Ovary (tissue), 10 donors: ENCODE measurements at places on chromosomes 11 and 22. TPM values are rescaled to one million over a fixed set of nuclear protein-coding genes. Genes with fewer than 3 reads are reported as not detected.

The A4GALT gene
- total RNA-seq, result 3.3 TPM

DNA sequence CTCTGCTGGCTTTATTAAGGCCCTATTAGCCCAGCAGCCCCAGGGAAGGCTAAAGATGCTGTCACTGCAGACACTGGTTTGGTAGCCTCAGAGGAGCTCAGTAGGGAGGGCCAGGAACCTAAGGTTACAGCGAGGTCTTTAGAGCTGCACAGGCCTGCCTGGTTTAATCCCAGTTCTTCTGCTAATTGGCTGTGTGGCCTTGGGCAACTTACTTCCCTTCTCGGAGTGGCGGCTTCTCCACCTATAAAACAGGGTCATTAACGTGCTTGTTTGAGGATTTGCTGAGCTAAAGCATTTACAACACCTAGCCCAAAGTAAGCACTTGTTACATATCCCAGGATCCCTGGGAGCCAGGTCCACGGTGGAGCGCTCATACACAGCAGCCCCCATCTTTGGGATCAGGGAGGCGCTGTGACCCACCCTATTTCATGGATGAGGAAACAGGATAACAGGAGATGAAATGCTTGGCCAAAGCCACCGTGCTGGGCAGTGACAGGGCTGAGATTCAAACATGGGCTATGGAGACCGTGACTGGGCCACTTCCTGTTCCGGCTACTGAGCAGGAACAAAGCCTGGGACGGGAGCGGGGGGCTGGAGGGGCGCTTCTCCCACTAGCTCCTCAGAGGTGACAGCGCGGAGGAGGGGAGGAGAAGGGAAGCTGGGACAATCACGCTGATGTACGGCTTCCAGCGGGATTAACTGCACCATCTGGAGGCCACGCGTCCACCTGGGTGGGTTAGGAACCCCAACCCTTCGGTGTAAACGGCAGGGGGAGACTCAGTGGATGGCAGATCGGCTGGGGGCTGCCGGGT, 61.5 kb downstream of the IGLL1 start:
- no peak for DNase-seq
- no peak overlapping the region for H3K27ac ChIP-seq
- no peak overlapping the region for H3K4me3 ChIP-seq
- no peaks in the 10 kb centered on the region for H3K27me3 ChIP-seq

The XPNPEP3 gene
- 12.4 TPM for total RNA-seq

GRCh38 chr11:40921246-40921645, 538.2 kb downstream of the LRRC4C start:
- no peak for DNase-seq
- H3K27me3 ChIP-seq, result no peaks in the 10 kb centered on the region
- no peak overlapping the region for H3K27ac ChIP-seq

The OR4D11 gene
- not detected for total RNA-seq

- no peaks in the 10 kb centered on the region for H3K36me3 ChIP-seq
- no peaks in the 10 kb centered on the region for H3K27me3 ChIP-seq
- no peaks in the 10 kb centered on the region for H3K4me1 ChIP-seq
- H3K4me3 ChIP-seq, result no peak overlapping the region
- no peak for DNase-seq
Observed at GRCh38 chr11:73360743-73361369, 15.3 kb upstream of the RELT start.

The OVOL1 gene
- not detected for total RNA-seq

- no peak for DNase-seq
- H3K4me1 ChIP-seq, result no peaks in the 10 kb centered on the region
- no peak overlapping the region for H3K4me3 ChIP-seq
Observed at GRCh38 chr11:115349335-115350017, 154.7 kb downstream of the CADM1 start.

DNA sequence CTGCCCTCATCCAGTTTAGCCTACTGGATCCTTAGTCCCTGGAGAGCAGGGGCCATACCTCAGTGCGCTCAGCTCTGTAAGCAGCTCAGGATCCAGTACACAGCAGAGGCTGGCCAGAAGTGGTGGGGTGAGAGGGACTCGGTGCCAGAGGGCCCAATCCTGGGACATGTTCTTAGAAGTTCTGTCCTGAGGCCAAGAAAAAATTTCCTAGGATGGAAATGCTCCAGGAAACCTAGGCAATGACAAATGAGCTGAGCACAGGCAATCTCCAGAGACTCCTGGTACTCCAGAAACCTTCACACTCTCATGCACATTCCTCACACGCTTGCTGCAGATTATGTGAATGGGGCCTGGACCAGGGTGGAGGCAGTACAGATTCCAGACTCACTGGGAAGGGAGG, 89.6 kb downstream of the SERGEF start:
- no peaks in the 10 kb centered on the region for H3K4me1 ChIP-seq
- H3K36me3 ChIP-seq, result no peaks in the 10 kb centered on the region
- no peak overlapping the region for H3K4me3 ChIP-seq
- DNase-seq, result no peak
- H3K27me3 ChIP-seq, result no peaks in the 10 kb centered on the region

- DNase-seq, result no peak
- no peaks in the 10 kb centered on the region for H3K4me1 ChIP-seq
- H3K27me3 ChIP-seq, result no peaks in the 10 kb centered on the region
- H3K27ac ChIP-seq, result no peak overlapping the region
- no peaks in the 10 kb centered on the region for H3K36me3 ChIP-seq
Observed at GRCh38 chr11:40380835-40381234, 1078.6 kb downstream of the LRRC4C start.

GRCh38 chr11:112839051-112839450, 122.2 kb upstream of the NCAM1 start:
- DNase-seq, result no peak
- H3K27me3 ChIP-seq, result no peaks in the 10 kb centered on the region
- no peak overlapping the region for H3K27ac ChIP-seq

DNA sequence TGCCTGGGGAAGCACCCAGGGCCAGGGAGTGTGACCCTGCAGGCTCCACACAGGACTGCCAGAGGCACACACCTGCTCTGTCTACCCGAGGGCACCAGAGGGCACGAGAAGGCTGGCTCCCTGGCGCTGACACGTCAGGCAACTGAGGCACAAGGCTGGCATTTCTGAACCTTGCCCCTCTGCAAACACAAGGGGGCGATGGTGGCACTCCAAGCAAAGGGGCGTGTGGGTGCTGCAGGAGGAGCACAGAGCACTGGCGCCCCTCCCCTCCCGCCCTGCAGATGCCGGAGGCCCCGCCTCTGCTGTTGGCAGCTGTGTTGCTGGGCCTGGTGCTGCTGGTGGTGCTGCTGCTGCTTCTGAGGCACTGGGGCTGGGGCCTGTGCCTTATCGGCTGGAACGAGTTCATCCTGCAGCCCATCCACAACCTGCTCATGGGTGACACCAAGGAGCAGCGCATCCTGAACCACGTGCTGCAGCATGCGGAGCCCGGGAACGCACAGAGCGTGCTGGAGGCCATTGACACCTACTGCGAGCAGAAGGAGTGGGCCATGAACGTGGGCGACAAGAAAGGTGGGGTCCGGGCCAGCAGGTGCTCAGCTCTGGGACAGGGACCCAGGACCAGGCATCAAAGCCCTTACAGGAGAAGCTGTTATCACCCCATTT, 20.8 kb upstream of the TXNRD2 start:
- H3K27ac ChIP-seq, result no peak overlapping the region
- H3K36me3 ChIP-seq, result no peaks in the 10 kb centered on the region
- peaks cover 7% of the 10 kb centered on the region for H3K4me1 ChIP-seq
- DNase-seq, result no peak
- H3K4me3 ChIP-seq, result no peak overlapping the region

The SLC7A4 gene
- total RNA-seq, result not detected

DNA sequence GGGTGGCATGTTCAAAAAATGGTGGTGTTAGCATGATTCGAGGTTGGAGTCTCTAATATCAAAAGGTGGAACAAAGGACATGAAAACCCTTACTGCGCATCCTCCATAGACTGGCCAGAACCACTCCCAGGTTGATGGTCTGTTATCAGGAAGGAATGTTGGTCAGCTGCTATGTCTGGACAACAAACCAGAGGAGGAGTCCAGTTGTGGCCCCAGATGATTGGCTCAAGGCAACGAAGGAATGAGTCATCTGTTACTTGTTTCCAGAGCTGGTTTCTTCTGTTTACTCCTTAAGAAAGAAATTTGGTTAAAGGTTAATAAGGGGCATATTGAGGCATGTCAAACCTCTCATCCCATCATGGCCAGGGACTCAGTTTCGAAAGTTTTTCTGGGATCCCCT, 56.8 kb upstream of the GRIA4 start:
- no peaks in the 10 kb centered on the region for H3K27me3 ChIP-seq
- H3K4me1 ChIP-seq, result no peaks in the 10 kb centered on the region

The LRRC55 gene
- 0.20 TPM for total RNA-seq

- no peak overlapping the region for H3K4me3 ChIP-seq
- H3K27me3 ChIP-seq, result no peaks in the 10 kb centered on the region
- DNase-seq, result no peak
- no peaks in the 10 kb centered on the region for H3K4me1 ChIP-seq
- no peaks in the 10 kb centered on the region for H3K36me3 ChIP-seq
- H3K27ac ChIP-seq, result no peak overlapping the region
Observed at GRCh38 chr11:134759855-134760254, 347.8 kb upstream of the B3GAT1 start.

DNA sequence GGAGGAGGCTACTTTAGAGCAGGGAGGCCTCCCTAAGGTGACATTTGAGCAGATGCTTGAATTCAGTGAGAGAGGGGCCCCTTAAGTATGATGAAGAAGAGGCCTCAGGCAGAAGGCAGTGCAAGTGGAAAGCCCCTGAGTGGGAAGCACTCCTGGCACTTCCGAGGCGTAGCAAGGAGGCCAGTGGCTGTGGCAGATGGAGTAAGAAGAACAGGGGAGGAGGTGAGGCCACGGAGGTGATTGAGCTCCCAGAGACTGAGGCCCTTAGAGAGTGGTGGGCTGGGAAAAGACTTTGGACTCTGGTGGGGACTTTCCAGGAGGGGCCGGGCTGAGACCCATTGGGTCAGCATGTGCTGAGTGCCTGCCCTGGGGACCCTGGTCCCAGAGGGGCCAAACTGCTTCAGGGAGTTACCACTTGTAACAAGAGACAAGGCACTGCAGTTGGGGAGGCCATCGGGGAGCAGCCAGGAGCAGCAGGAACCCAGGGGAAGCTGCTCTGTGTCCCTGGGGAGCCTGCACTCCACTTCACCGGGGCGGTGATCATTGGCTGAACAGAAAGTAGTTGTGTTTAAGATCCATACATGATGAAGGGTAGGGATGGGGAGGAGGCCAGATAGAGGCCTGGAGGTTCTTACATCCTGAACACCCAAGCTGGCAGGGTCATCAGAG, 2.5 kb upstream of the CENPM start:
- H3K27me3 ChIP-seq, result no peaks in the 10 kb centered on the region
- DNase-seq, result no peak
- H3K4me1 ChIP-seq, result peaks cover 4% of the 10 kb centered on the region
- H3K4me3 ChIP-seq, result no peak overlapping the region

The LRRC74B gene
- not detected for total RNA-seq

The ANO5 gene
- total RNA-seq, result 3.7 TPM

DNA sequence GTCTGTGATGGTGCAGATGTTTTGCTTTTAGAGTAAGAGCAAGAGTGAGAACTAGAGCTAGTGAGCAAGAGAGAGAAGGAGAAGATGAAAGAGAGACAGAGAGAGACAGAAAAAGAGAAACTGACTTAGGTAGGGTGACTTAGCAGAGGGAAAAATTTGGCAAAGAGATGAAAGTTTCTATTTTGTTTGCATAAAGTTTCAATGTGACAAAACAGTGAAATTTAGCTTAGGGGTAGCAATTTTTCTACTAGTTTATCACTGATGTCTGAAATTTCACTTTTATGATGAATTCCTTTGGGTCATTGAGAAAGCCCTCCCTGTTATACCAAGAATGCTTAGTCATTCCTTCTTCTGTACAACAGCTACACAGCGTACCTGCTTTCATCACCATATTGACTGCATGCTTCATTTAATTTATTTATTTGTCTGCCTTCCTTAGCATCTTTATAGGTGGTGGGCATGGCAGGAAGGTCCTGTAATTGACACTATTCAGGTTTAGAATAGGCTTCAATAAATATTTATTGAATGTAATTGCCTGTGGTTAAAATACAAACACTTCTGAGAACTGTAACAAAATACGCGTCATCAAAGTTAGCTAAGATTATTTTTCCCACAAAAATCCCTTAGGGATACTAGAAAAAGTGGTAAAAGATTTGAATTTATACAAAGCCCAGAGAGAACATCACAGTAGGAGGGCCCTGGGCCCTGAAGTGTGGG, 19.9 kb upstream of the CTSC start:
- no peaks in the 10 kb centered on the region for H3K4me1 ChIP-seq
- no peaks in the 10 kb centered on the region for H3K27me3 ChIP-seq
- H3K27ac ChIP-seq, result no peak overlapping the region
- no peak overlapping the region for H3K4me3 ChIP-seq
- DNase-seq, result no peak
- H3K36me3 ChIP-seq, result no peaks in the 10 kb centered on the region

GRCh38 chr11:118334745-118335144, 7.8 kb downstream of the CD3D start:
- no peak overlapping the region for H3K27ac ChIP-seq
- H3K4me1 ChIP-seq, result no peaks in the 10 kb centered on the region
- no peaks in the 10 kb centered on the region for H3K27me3 ChIP-seq
- no peak overlapping the region for H3K4me3 ChIP-seq
- DNase-seq, result no peak

DNA sequence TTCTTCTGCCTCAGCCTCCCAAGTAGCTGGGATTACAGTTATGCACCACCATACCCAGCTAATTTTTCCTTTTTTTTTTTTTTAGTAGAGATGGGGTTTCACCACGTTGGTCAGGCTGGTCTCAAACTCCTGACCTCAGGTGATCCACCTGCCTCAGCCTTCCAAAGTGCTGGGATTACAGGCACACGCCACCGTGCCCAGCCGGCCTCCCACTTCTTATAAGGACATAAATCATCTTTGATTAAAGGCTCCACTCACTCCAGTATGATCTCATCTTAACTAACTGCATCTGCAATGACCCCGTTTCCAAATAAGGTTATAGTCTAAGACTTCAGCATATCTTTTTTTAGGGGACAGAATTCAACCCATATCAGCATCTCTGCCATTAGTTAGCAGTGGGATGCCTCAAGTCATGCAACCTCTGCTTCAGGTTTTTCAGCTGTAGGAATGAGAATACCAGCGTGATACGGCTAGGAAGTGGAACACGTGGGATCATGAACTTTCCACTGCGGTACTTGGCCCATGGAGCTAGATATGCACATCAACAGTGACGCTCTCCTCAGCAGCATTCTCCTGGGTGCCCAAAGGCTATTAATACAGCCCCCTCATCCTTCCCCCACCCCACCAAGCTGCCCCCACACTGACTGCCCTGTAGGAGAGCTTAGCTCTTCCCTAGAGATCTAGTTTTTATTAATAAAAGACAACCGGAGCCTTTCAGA, 41.4 kb downstream of the MCHR1 start:
- H3K27ac ChIP-seq, result no peak overlapping the region
- no peak for DNase-seq
- H3K4me3 ChIP-seq, result no peak overlapping the region
- no peaks in the 10 kb centered on the region for H3K4me1 ChIP-seq

GRCh38 chr11:69644071-69644961, 3.4 kb downstream of the CCND1 start:
- H3K27ac ChIP-seq, result no peak overlapping the region
- peaks cover 3% of the 10 kb centered on the region for H3K4me1 ChIP-seq
- H3K36me3 ChIP-seq, result no peaks in the 10 kb centered on the region
- peak; percentile 76 for DNase-seq
- no peaks in the 10 kb centered on the region for H3K27me3 ChIP-seq

- no peak overlapping the region for H3K27ac ChIP-seq
- no peak for DNase-seq
- H3K27me3 ChIP-seq, result no peaks in the 10 kb centered on the region
- peaks cover 8% of the 10 kb centered on the region for H3K4me1 ChIP-seq
- no peak overlapping the region for H3K4me3 ChIP-seq
- H3K36me3 ChIP-seq, result no peaks in the 10 kb centered on the region
Observed at GRCh38 chr11:94550513-94550912, 6.8 kb downstream of the FUT4 start.

The LSP1 gene
- total RNA-seq, result 7.3 TPM
